ENCODE measurements at places on chromosomes 1 and 21.

GRCh38 chr1:54337034-54337433 is 69.2 kb downstream of the SSBP3 start:
- DNase-seq: no peak

DNA sequence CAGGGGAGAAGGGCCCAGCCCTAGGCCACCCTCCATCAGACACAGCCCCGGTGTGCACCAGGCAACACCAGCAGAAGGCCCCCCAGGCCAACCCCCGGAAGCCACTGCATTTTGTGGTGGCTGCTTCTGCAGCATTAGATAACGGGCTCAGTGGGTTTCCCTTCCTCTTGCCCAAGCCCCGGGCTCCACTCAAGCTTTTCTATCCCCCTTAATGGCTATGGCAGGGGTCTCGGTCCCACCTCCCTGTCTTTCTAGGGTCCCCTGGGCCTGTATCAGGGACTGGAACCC is 18.9 kb downstream of the C1orf174 start:
- no peak for DNase-seq

- no peak for DNase-seq
Observed at GRCh38 chr1:192086644-192087043, 71.6 kb upstream of the RGS18 start.

GRCh38 chr1:232218955-232219865 is 410.7 kb downstream of the SIPA1L2 start:
- no peak for DNase-seq

GRCh38 chr21:42858185-42858847 is 21.0 kb downstream of the WDR4 start:
- DNase-seq: no peak

- no peak for DNase-seq
Observed at GRCh38 chr1:68149110-68149798, 83.1 kb downstream of the WLS start.

DNA sequence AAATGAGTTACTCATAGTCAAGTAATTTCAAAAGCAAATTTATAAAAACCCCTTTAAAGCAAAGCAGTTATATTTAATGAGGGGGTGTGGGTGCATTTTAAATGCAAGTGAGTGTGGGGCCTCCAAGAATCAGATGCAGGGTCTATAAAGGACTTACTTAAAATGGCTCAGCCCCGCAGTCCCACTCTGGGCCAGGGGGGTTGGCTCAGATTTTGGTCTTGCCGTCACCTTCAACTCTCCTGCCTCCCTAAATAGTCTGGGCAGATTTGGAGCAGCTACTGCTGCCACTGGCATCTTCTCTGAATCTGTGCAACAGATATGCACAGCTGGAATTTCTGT is 16.2 kb downstream of the AMPD2 start:
- DNase-seq: no peak

DNA sequence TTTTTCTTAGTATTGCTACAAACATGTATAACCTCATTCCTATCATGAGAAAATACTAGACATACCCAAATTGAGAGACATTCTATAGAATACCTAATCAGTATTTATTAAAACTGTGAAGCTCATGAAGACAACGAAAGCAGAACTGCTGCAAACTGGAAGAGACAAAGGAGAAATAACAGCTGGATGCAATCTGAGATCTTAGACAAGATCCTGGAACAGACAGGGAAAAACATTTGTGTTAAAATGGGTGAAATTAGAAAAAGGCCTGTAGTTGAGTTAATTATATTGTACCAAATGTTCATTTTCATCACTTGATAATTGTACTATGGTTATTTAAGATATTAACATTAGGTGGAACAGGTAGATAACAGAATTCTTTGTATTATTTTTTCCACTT is 392.0 kb downstream of the PLPP3 start:
- DNase-seq: no peak

DNA sequence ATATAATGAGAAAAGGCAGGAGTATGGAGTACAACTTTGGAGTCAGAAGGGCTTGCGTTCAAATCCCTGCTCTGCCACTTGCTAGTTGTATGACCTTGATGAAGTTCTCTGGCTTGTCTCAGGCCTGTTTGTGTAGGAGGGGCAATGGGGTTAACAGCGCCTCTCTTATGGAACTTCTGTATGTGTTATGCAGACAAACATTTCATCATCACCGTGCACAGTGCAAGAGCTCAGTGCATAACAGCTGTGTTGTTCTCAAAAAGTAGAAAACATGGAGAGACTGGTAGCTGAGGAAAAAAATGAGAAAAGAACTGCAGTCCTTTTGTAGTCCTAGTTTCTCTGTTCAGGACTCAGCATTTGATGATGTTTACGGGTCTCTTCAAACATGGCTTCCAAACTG is 10.4 kb upstream of the ZNF648 start:
- no peak for DNase-seq

DNA sequence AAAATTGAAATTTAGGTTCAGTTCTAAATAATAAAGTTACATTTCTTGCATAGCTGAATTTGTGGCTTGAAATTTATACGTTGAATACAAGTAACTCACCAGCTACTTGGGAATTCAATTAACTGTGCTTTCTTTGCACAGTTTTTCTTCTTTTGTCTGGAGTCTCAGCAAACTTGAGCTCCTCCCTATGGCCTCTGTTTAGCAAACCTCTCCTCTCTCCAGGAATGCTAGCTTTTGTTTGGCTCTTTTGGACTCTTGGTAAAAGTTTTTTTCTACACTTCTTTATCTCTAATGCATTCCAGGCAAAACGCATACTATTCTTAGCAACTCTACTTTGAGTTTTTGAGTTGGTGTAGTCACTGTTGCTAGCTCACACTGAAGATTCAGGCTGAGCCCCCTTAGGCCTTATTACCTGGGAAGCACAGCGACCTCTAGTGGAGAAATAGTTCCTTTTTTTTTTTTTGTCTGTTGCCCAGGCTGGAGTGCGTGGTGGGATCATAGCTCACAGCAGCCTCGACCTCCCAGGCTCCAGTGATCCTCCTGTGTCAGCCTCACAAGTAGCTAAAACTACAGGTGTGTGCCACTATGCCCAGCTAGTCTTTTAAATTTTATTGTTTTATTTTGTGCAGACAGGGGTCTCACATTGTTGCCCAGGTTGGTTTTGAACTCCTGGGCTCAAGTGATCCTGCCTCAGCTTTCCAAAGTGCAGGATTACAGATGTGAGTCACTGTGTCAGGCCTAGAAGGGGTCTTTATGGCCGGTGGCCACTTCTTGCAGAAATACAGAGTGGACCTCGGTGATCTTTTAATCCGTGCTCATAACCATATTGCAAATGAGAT is 61.7 kb downstream of the CASQ2 start:
- no peak for DNase-seq

DNA sequence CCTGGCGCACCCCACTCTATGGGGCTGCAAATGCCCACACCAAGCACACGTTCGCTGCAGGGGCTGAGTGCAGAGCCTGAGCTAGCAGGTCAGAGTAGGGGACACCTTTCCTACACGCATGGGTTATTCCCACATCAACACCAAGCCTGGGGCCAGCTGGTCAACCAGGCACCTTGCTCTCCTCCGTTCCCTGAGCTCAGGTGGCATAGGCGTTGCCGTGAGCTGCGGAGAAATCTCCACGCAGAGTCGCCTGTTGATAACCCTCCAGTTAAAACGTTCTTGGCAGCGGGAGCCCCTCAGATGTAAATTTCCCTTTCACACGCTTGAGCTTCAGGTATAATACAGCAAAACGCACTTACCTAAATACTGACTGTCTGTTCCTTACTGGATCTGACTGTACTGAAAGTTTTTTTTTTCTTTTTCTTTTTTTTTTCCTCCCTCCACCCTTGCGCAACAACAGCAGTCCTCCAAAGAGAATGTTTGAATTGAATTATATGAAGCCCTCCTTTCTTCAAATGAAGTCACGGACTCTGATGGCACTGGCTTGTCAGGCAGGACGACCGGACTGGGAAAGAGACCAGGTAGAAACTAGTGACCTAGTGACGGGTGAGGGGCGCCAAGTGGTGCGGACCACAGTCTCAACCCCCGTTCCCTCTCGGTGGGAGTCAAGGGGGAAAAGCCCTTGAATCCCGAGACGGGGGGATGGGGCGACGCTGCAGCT is 2.1 kb downstream of the BRINP3 start:
- no peak for DNase-seq

DNA sequence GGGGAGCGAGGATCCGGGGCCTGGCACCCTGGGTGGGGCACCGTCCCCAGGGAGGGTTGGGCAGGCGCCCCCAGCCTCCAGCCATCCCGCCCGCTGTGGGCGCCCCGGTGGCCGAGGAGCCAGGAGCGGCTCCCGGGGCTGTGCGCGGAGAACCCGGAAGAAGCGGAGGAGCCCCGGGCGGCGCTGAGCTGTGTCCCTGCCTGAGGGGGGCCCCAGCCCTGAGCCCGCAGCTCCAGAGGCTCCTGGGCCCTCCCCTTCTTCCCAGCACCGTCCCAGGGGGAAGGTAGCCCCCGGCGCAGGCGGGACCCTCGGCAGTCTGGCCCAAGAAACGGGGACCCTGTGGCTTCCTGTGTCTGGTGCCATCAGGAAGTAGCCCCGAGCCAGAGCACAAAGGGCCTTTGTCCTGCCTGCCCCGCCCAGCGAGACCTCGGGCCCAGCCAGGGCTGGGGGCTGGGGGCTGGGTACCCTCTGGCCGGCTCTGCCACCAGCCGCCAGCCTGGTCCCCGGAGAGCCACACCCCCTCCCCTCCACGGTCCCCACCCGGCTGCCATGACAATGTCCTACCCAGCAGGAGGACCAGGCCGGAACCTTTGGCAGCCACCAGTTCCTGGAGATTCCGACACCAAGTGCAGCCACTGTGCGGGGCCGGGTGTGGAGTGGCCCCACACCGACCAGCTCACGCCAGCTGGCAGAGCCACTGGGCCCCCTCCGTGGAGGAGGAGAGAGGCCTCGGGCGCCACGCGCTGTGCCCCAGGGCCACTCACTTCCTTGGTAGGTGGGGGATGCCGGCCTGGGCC is 15.6 kb upstream of the TTLL10 start:
- DNase-seq: no peak

GRCh38 chr1:119266858-119267257 is 101.7 kb upstream of the HAO2 start:
- DNase-seq: no peak

DNA sequence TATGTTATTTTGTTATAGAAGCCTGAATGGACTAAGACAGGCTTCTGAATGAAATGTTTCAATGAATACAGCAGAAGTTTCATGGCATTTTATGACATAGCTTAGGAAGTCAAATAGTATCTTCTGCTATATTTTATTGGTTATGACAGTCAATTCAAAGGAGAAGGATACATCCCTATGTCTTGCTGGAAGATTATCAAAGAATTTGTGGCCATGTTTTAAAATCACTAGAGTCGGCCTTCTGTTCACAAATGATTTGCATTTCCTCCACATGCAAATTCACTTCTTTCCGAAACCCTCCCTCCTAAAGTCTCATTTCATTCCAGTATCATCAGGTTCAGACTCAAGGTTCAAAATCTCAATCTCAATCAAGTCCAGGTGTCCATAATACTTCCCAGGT is 679.2 kb upstream of the ADAMTS5 start:
- no peak for DNase-seq

GRCh38 chr1:156700736-156701531 is 4.4 kb downstream of the CRABP2 start:
- DNase-seq: no peak

DNA sequence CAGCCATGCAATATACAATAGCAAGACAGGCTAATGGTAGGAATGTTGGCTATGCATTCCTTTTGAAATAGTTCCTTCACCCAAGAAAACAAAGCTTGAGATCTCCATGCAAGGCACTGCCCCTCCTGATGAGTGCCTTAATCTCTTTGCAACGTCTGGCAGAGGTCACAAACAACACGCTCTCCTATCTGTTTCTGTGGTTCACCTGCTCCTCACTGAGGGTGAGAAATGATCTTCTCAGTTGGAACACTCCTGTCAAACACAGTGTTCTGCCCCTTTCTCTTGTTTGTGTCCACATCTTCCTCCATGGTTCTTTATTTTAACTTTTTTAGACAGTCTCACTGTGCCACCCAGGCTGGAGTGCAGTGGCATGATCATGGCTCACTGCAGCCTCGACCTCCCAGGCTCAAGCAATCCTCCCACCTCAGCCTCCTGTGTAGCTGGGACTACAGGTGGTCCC is 21.2 kb upstream of the XPR1 start:
- DNase-seq: no peak

DNA sequence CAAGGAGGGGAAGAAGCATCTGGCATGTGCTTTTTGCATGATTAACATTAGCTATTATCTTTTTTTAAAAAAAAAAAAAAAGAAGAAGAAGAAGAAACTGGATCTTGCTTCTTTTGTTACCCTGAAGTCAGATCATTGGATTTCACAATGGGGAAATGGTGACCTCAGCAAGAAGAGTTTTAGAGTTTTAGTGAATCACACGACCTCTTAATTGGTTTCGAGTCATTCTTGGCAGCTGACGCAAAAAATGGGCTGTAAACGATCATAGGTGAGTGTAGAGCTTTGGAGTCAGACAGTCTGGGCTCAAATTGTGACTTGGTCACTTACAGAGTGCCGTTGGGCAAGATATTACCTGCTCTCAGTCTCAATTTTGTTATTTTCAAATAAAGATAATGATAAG is 33.3 kb upstream of the PGBD5 start:
- DNase-seq: no peak

DNA sequence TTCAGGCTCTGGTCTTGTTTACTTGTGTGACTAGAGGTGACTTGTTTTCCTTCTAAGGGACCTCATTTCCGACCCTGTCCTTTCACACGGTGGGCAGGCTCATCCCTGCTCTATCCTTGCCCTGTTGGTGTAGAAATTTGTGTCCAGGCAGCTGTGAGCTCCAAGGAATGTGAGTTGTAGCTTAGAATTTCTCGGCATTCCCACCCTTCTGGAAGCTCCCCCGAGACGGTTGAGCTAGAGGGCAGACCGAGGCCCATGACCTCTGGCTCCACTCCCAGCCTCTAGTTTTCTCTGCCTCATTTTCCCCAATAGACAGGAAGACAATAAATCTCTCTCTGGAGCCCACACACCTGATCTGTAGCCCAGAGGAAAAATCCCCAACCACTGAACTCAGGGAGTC is 100.9 kb downstream of the NAV1 start:
- no peak for DNase-seq

- no peak for DNase-seq
Observed at GRCh38 chr1:114144016-114144415, 9.7 kb downstream of the SYT6 start.

GRCh38 chr1:180934563-180934962 is 21.9 kb downstream of the KIAA1614 start:
- no peak for DNase-seq

- DNase-seq: no peak
Observed at GRCh38 chr1:93662481-93663207, 19.0 kb downstream of the BCAR3 start.
